SW480 (cell line): ENCODE measurements at places on chromosomes 6 and 20.
A peak's percentile ranks its signal among the peaks of the same experiment; 100 is the strongest.

GRCh38 chr20:1015181-1015580, 13.1 kb upstream of the RSPO4 start:
- DNase-seq = no peak

DNA sequence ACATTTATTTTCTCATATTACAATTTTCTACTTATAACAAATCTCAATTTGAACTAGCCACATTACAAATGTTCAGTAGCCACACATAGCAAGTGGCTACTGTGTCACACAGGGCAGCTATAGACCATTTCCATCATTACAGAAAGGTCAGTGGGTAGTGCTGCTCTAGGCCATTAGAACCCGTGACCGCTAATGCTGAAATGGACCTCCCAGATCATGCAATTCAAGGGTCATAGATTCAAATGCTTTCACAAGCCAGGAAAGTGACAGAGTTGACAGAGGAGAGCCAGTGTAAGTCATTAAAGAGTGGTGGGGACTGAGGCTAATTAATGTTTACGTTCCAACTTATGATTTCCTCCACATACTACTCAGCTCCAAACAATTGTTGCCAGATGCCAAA, 3.5 kb upstream of the OCSTAMP start:
- DNase-seq = no peak

DNA sequence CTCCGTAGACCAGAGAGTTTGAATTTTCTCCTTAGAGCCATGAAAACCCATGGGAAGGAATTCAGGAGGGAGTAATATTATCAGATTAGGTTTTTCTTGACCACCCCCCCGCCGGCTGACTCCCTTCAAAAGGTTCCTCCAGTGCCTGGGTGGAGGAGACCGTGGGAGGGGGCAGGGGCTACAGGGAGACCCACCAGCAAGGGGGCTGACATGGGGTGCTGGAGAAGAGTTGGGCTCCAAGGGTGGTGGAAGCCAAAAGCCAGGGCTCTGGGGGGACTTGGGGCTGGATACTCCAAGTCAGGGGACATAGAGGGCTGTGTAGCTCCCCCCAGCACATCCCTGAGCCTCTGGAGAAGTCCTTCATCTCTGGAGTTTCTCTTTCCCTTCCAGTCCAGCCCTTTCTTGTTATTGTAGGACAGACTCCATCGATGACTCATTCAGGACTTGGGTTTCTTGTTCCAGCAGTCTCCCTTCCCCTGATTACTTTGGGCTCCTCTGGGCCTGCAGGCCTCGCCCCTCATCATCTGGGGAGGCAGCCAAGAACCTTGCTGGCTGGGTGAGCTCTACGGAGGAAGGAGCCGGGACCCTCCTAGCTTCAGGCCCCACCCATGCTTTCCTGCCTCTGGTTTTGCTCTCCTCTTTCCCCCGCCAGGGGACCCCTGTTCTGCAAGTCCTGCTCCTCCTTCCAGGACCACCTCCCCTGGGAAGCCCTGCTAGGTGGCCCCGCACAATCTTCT, 10.5 kb upstream of the KIAA1755 start:
- peak; percentile 69 for DNase-seq

- DNase-seq = no peak
These were observed 62.1 kb downstream of the FOXO3 start for GRCh38 chr6:108622641-108623298.

- DNase-seq = no peak
These were observed 20.0 kb upstream of the MPC1 start for GRCh38 chr6:166402582-166403277.

DNA sequence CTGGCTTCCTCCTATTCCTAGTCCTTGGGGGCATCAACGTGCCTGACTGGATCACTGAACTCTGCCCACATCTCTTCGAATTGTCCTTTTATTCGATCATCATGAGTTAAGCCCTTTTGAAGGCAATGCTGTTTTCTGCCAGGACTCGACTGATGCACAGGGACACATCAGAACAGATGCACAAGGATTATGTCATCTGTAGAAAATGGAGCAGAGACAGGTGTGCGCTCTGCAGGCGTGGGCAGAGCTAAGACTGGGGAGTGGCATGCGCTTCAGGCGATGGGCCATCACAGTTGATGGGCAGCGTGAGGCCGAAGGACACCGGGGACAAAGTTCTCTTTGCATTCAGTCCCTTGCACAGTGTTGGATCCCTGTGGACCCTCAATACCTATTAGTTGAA, 13.1 kb downstream of the GABRR1 start:
- no peak for DNase-seq

GRCh38 chr20:9258901-9259300, 190.0 kb downstream of the PLCB4 start:
- no peak for DNase-seq

GRCh38 chr20:38969708-38970107, 7.6 kb downstream of the DHX35 start:
- no peak for DNase-seq

- no peak for DNase-seq
These were observed 60.6 kb downstream of the STK35 start for GRCh38 chr20:2162125-2162822.

- DNase-seq = peak; percentile 70
These were observed at the start of gene NOL4L for GRCh38 chr20:32585011-32585585. Gene NOL4L, minus strand, starts transcription at chr20:32585333. Its CDS starts 443 bp downstream, at chr20:32584890.

DNA sequence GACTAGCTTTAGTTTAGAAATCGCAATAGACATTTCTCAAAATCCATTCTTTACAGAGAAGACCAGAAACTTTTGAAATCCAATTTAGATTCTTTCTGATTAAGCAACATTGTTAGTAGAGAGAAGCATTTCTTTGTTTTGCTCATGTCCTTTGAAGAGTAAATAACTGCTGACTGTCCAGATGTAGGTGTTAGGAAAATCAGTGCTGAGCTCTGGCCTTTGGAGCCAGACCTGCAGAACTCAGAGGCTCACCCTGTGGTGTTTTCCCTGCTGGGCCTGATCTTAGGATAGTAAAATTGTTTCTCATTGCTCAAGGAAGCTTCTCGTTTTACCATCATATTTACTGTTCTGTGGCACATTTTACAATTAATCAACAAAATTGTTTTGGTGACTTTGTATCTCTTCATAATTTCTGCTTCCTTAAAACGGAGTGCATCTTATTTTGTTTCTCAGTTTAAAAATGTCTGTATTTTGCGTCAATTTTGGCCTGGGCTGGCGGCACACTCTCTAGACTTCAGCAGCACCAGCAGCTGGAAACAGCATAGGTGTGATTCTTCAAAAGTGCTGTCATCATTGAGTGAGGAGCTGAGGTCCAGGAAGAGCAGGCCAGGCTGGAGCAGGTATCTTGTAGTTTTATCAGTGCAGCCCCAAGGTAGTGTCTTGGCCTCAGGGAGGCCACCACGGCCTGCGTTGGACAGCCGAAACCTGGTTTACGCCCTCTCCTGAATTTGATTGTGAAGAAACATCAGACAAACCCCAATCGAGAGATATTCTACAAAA, 8.3 kb upstream of the ZDHHC14 start:
- no peak for DNase-seq

GRCh38 chr20:62788607-62789006, 7.7 kb upstream of the MRGBP start:
- DNase-seq = no peak

DNA sequence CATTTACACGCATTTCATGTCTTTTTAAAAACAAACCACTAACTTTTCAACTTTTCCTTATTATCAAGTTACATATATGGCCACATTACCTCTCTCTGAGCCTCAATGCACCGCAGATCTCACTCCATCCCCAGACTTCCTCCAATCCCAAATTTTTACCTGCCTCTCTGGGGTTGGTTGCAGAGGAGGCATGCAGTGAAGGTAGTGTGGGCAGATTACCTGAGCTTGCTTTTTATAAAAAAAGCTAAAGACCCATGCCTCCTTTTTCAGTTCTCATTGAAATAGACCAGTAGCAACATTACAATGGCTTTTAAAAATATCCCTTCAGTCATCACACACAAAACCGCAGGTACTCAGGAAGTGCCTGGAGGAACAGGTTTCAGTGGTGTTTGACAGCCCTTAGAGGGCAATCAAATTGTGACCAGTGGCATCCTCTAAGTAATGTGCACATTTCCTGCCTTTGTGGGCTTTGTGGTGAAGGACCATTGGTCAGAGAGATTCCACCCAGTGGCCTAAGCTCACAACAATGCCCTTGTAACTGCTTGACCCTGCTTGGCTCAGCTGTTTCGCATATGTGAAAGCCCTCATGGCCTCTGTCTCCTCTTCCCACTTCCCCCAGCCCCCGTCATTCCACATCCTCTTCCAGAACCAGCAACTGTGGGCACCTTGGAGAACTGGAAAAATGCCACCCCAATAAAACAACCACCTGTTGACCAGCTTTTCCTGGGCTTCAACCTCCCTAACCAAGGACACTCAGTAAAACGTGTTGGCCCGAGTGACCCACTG, 30.2 kb upstream of the IL17A start:
- peak; percentile 90 for DNase-seq

DNA sequence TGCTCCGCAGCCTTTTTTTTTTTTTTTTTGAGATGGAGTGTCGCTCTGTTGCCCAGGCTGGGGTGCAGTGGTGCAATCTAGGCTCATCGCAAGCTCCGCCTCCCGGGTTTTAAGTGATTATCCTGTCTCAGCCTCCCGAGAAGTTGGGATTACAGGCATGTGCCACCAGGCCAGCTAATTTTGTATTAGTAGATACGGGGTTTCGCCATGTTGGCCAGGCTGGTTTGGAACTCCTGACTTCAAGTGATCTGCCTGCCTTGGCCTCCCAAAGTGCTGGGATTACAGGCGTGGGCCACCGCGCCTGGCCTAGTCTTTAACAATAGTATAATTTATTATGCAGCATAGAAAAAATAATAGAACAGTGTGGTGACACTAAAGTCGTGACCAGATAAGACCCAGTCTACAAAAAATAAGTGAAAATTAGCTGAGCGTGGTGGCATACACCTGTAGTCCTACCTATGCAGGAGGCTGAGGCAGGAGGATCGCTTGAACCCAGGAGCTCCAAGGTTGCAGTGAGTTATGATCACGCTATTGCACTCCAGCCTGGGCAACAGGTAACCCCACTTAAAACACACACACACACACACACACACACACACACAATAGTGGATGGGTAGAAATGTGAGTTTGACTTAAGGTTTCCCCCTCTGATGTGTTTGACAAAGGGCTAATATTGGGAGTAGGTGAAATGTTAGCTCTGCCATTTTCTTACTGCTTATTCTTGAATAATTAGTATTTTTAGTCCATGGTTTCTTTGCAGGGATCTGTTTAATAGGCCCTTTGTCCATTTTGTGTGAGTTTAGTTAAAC, 6.5 kb downstream of the PIM1 start:
- no peak for DNase-seq

DNA sequence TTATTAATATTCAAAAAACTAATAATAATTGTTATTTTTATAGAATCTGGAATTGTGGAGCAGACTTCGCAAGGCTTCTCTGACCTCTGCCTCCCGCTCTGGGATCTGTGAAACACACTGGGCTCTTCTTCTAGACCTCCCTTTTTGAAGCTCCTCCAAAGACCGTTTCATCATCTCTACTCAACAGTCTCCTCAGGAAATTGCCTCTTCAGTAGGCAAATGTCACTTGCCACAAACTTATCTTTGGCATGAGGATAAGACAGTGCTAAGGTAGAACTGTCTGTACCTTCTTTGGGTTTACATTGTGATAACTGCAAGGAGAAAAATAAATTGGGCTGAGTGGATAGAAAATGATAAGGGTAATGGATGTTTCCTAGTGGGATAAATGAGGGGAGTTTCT, 2.3 kb upstream of the MAS1L start:
- no peak for DNase-seq

GRCh38 chr6:113511100-113511499, 346.0 kb upstream of the MARCKS start:
- DNase-seq = no peak

DNA sequence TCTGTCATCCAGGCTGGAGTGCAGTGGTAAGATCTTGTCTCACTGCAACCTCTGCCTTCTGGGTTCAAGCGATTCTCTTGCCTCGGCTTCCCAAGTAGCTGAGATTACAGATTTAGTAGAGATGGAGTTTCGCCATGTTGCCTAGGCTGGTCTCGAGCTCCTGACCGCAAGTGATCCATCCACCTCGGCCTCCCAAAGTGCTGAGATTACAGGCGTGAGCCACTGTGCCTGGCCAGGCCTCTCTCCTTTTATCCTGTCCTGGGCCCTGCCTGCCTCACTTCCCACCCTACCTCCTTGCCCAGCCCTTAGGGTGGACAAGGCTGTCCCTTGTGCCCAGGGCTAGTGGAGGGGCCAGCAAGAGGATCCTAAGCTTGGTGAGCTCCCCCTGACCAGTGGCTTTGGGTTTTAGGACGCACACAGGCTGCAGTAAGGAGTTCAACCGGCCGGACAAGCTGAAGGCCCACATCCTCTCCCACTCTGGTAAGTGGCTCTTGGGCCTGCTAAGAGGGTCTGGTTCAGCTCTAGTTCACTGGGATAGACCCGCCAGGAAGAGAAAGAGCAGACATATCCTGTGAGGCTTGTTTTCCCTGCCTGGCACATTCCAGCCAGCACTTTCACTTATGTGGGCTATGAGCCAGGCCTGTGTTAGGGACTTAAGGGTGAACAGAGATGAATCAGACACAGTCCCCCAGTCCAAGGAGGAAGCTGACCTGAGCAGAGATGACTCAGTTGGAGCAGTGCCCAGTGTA, 21.9 kb upstream of the CHMP4B start:
- peak; percentile 98 for DNase-seq

GRCh38 chr6:20916086-20916485, 381.8 kb downstream of the CDKAL1 start:
- DNase-seq = no peak

DNA sequence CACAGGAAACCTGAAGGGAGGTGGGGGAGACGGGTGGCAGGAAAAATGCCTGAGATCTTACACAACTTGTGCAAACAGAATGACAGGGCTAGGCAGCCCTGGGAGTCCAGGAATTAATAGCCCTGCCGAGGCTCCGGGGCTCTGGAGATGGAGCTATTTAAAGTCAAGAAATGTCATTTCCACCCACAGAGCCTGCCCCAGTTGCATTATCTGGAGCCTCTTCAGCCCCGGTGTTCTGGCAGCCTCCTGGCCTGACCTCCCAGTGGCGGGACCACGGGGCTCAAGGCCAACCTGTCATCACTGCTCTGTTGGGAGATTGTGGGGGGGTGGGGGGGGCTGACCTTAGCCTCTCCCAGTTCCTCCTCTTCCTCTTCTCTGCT, 28.5 kb upstream of the SCUBE3 start:
- DNase-seq = no peak

GRCh38 chr20:61513124-61514017, 261.3 kb downstream of the CDH4 start:
- no peak for DNase-seq

DNA sequence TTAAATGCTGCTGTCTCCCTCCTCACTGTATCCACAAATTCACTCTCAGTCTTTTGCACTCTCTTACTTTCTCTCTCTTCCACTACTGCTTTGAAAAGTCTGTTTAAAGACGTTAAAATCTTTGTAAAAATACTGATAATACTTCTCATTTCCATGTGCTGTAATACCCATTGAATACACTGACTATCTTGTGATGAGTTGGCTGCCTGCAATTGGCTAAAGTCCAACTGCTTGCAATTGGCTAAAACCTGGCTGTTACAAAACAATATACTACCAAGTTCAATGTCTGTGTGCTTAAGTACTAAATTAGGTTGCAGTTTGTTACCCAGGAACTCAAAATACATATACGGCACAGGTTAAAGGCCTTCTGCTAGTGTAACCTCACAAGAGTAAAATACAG, 264.8 kb downstream of the THBS2 start:
- no peak for DNase-seq
